ENCODE measurements at places on chromosomes 2 and 18. TPM values are rescaled to one million over a fixed set of nuclear protein-coding genes. Genes with fewer than 3 reads are reported as not detected.

DNA sequence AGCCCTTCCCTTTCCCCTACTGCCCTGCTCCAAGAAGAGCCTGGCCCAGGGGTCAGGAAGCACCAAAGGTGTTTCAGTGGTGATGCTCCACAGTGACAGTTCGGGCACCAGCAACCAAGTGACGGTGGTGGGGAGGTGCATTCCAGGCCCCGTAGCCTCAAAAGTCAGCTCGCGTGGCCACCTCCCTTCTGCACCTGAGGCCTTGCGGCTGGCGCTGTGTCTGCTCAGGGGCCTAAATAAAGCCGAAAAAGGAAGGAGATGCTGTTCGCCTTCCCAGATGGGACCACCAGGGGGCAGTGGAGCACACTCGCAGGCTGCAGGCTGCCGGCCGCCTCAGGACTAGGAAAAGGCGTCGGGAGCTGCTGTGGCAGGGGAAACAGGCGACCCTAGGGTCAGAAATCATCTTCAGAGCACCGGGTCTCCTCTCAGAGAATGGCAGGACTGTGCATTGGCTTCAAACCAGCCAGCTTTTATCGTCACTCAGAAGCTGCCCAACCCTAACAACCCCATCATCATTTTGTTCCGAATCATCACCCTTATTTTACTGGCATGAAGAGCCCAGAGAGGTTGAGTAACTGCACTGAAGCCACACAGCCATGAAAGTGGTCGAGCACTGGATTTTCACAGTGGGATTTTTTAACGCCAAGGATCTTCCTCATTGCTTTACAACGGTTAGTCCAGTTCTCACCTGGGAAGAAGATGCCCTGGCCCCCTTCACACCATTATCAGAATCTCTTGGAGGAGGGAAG is 213.0 kb upstream of the CELF4 start:
- DNase-seq: peak; percentile 93

Gene C2orf80
- 0.39 TPM for total RNA-seq

DNA sequence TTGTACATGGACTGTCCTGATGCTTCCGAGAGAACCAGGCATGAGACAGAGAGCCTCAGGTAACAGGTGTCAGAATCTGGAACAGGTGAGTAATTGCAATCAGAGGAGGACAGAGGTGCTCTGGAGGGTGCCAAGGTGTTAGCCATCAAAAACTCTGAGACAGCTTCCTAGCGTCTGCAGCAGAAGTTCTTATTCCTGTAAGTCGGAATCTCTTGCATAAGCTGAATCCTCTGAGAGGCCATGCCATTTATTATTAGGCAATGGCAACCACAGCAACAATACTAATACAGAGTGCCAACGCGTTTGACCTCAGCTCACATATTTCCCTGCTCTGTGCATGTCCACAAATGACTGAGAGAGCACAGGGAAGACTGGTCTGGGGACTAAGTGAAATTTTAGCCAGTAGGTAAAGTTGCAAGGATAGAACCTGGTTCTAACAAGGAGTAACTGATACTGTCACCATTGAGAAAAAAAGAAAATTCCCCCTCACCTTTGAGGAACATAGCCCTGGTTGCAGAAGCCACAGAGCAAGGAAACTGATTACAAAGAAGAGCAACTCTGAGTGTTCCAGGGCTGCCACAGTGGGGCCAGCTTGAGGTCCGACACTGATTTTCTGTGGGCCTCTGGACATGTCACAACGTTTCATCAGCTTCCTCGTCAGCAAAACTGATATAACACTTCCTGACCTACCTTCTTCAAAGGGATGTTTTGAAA is 55.1 kb upstream of the ACSL3 start:
- DNase-seq: no peak

GRCh38 chr2:134446383-134447017 is 192.6 kb downstream of the MGAT5 start:
- no peak for DNase-seq

Gene CXCR1
- total RNA-seq: not detected

- no peak for DNase-seq
These were observed 33.9 kb downstream of the ZNF516 start for GRCh38 chr18:76461148-76461547.

Gene FTCDNL1
- total RNA-seq: 1.8 TPM
